NCI-H1105 (cell line): ENCODE measurements at places on chromosomes 2 and 18.

GRCh38 chr18:53795061-53795460 lies 429.4 kb downstream of the MBD2 start:
- DNase-seq = no peak

GRCh38 chr2:121076885-121077549 lies 208.0 kb downstream of the TFCP2L1 start:
- peak; percentile 41 for DNase-seq

- DNase-seq = no peak
Observed at GRCh38 chr18:28287146-28287545, 110.2 kb upstream of the CDH2 start.

DNA sequence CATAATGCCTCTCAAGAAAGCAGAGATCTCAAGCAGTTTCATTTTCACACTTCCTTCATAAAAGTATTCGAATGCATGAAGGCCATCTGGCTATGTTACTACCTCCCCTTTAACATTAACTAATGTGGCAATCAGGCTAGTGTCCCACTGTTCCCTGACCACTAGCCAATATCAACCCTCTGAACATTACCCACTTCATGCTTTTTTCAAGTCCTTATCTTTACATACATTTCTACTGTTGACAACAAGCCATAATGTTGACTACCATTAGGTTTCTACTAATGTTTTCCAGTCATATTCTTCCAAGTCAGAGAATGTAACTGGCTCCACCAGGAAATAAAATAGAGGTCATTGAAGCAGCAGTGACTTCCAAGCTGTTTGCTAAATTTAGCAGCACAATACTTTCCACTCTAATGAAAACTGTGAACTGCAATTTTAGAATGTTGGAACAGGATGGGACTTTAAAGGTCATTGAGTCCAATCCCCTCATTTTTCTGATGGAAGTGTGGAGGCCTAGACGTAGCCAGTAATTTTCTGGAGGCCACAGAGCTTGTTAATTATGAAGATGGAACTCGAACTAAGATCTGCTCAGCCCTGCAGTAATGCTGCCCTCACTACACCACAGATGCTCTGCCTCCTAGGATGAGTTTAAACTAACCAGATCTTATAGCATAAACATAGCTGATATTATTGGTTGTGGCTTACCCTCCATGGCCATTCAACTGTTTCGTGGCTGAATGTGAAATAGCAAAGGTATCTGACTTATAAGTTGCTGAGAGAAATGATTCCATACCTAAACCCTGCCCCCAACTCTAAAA lies 630 bp upstream of the PPP1R1C start:
- DNase-seq = no peak

DNA sequence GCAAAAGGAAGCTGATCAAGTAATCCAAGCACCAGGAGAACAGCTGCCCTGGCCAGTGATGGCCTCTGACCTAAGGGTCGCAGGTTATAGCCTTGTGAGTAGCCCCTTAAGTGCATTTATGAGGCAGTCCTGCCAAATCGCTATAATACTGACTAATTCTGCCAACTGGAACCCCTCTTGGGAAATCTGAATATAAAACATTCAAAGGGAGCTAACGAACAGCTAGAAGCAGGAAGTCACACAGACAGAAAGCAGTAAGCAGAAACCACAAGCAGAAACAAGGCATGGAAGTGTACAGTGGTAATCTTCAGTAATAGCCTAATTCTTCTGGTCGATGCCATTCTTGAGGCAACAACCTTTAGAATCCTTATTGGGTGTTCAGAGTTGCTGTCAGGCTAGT lies 521.3 kb downstream of the METTL4 start:
- no peak for DNase-seq

DNA sequence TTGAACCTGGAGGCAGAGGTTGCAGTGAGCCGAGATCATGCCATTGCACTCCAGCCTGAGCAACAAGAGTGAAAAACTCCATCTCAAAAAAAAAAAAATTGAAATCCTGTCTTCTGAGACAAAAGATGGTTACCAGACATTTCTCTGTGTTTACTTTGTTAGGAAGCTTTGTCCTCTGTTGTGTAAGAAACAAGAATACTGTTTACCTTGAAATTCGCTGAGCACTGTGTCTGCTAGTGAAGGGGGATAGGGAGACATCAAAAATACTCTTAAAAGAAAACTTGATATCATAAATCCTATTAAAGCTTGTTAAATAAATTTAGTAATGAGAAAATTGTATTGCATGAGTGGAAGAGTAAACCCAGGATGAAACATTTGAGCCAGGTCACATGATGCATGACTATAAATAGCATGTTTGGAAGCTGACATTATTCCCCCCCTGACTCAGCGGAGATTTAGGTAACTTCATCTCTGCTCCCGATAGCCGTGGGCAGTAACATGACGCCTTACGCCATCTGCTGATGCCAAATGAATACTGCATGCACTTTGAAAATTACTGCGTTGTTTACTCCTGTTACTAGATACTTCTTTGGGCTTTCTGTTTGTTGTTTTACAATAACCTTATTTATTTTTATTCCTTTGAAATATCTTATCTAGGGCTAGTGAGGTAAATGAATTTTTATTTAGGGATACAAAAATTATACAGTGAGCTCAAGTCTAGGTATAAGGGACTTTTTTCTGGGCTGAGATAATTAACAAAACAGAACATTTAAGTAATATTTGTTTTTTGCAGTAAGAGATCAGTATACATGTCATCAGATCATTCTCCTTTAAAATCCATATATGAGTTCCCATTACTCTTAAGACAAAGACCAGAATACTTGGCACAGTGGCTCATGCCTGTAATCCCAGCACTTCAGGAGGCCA lies 134.9 kb downstream of the MAP3K20 start:
- peak; percentile 73 for DNase-seq

GRCh38 chr2:148162871-148163270 lies 142.0 kb downstream of the MBD5 start:
- no peak for DNase-seq

DNA sequence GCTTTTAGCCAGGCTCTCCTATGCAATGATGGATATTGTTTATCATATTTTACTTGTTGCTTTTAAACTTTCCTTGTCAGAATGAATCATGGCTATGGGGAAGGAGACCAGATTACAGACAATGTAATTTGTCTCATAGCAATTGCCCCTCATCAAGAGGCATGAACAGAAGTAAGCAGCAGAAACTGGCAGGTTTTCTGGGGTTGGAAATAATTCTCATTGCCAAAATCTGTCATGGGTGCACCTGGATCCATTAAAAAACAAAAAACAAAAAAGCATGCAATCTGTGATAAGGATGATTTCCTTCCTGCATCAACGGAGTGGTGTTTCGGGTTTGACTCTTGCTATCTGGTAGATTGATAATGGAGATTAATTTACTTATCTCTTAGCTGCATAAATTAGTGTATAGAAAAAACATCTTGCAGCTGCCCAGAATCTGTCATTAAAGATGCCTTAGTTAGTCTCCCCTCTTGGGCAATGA lies 419.6 kb downstream of the SOX11 start:
- no peak for DNase-seq

DNA sequence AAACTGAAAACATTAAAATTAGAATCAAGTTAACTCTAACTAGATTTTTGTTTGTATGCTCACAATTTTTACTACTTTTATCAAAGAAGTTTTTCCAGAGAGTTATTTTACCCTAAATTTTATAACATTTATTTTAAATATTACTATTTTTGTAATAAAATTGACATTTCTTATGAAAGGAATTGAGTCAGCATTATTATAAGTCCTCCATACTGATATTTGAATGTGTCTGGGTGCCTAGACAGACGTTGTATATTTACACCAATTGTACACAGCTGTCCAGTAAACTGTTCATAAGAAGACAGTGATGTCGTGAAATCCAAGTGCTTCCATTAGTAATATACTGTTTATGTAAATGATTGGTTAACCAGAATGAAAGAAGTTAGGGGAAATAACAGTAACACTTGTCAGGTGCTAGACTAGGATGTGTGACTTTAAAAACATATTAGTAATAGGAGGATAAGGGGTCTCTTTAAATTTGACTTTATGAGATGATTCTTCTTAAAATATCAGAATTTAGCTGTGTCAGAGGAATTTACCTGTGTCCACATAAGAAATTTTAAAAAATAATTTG lies 73.7 kb downstream of the TANK start:
- no peak for DNase-seq

DNA sequence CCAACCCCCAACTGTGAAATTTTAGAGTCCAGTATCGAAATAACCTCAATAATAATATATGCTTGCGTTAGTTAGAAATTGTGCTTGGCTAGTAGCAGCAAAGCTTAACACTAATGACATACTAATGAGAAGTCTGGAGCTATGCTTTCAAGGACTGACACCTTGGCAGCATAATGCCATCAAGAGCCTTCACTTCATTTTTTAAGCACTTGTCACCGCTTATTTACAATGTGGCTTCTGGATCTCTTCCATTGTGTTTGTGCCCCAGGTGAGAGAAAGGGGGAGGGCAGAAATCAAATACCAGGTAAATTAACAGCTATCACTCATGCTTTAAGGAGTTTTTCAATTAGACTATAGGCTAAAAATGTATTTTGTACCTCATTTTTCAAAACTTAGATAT lies 101.5 kb downstream of the CDH7 start:
- no peak for DNase-seq

DNA sequence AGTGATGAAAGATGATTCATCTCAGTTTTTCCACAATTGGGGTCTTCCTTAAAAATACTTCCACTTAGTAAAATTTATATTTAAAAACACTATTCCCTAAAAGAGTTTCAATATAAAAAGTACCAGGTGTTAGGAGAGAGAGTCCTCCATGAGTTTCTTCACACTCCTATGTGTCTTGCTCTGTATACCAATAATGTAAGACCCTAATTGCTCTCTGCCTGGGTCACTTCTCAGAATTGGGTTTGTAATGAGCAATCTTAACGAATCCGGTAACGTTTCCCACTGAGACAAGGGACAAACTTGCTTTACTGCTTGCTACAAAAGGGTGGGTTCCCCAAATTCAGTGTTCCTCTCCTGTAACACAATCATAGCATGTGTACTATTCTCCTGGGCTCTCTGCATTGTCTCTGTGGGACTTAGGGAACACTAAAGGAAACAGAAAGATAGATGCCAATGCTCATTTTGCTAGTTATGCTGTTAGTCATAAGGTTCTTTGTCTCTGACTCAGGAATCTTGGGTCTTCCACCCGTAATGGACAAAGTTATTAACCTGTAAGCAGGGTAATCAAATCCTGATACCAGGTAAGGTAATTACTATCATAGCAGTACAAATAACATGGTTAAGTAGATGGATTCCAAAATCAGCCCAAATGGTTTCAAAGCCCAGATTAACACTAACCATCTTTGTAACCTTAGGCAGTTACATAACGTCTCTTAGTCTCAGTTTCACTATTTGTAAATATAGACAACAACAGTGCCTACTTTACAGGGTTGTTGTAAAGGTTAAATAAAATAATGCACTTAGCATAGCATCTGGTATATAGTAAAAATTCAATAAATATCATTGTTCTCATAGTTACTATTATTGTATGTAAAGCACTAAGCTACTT lies 46.3 kb downstream of the ITSN2 start:
- DNase-seq = no peak

DNA sequence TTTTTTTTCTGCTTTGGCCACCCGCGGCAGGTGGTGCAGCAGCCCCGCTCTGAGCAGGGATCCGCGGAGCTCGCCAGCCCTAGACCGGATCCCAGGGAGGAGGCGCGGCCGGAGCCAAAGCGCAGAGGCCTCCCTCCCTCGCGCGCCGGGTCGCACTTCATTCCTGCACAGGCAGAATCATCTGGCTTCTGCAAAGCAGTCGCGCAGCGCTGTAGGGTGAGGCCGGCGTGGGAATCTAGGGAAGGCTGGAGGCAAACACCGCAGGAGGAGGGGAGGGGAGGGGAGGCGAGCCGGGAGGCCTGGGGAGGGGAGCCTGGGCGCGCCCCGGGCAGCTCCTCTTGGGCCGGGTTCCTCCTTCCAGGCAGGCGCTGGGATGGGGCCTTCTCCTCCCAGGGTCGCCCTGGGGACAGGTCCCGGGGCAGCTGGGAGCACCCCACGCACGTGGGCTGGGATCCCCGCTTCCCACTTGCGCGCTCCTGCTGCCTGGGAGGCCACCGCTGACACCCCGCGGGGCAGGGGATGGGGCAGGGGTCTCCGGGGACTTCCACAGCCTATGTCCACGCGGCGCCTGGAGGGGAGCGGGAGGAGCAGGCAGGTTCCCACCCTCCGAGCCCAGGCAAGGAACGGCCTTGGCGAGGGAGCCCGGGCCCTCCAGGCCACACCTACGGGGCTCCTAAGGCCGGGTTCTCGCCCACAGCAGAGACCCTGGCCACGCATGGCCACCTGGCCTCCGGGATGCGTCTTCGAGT lies 45.0 kb downstream of the MBP start:
- DNase-seq = no peak

- DNase-seq = no peak
Observed at GRCh38 chr18:69757733-69758132, 189.9 kb downstream of the CD226 start.

GRCh38 chr2:43293744-43294695 lies 67.6 kb upstream of the ZFP36L2 start:
- no peak for DNase-seq

DNA sequence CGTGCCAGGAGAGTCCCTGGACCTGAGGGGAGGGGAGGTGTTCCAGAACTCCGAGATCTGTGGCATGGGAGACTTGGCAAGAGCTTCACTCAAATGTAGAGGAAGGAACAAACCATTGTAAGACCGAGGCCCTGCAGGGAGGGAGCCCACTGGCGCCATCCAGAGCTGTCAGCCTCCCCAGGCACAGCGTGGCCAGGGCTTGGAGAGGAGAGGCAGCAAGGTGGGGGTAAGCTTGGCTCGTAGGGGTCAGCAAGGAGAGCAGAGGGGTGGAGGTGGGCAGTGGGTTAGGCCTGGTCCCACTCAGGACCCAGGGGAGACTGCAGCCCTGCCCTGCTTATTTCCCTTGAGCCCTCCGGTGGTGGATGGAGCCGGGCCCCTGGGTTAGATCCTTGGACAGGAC lies 3.6 kb downstream of the TMEM177 start:
- DNase-seq = no peak

DNA sequence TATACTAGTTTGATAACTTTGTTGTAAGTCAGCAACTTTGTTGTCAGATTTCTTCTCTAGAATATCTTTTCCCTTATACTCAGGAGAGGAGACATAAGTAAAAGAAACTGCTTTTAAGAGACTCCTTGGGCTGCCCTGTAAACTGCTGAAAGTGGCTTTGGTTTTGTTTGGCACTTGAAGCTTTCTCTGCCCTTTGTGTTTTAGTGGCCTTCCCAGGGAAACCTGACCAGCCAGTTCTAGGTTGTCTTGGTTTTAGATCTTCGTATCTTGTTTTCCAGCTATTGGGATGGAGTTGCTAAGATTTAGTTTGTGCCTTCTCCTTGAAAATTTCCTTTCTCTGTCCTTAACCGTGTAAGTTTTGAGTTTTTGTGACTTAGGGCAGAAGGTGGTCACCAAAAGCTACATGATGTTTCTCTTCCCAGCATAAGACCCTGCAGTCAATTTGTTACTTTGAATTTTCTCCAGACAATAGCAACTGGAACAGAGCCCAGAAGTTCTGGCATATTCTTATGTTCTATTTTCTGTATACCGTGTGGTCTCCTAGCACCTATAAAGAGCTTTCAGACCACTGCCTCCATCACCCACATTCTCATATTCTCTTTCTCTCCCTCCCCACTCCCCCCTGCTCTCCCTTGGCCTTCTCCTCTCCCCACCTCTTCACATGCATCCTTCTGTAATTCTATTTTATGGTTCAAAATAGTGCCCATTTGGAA lies 81.1 kb downstream of the BOLA3 start:
- DNase-seq = no peak

GRCh38 chr2:26597197-26597596 lies 44.0 kb downstream of the CIB4 start:
- DNase-seq = no peak

GRCh38 chr18:24590946-24591345 lies 130.5 kb downstream of the HRH4 start:
- DNase-seq = no peak
